Thoracic aorta (tissue), 2 donors: ENCODE measurements at places on chromosomes 12 and 14.

- no peak for DNase-seq
Measured at GRCh38 chr14:99592933-99593753, 10.9 kb downstream of the CCDC85C start.

DNA sequence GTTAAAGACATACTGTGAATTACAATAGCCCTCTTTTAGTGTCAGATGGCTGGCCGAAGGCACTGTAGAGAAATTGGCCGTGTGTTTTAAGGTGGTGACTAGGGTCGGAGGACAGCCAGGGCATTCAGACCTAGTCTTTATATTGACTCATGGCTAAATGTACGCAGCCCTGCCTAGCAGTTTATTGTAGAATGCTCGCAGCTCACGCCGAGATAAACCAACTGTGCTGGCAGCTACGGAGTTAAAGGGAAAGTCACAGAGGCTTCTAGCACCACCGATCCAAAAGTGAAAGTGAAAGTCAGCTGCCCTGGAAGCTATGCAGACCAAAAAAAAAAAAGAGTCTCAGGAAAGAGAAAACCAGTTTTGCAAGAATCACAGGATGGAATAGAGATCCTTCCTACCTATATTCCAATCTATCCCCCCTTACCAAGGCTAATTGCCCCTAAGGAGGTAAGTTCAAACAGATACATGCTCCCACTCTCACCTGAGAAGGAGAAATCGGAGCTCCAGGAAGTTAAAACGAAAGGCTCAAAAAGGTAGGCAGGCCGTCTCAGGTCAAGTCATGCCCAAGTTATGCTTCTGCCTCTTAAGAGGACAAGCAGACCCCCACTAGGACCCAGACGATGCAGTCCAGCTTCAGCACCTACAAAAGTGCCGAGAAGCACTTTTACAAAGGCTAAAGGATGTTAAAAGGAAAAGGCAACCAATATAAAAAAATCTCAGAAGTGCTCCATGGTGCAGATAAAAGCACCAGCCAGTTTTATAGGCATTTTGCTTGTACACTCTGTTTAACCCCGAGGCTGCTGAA, 24.8 kb downstream of the KLRK1 start:
- no peak for DNase-seq

DNA sequence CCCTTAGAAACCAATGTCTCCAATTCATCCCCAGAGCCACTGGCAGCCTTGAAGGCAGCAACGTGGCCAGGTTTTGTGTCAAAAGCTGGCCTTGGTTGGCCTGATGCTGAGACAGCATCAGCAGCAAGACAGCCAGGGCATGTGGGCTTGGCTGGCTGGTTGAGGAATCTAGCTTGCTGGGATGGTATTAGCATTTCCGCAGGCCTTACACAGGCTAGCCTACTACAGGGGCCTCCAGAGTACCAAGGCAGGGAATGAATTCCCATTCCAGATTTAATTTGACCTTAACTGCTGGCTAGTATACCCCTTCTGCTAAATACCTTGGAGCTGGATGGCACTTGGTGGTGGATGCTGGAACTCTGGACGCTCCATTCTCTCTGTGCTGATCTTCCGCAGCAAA, 15.8 kb downstream of the NGDN start:
- DNase-seq = no peak

- DNase-seq = no peak
Measured at GRCh38 chr12:132689227-132689626, 1.8 kb downstream of the PXMP2 start.

GRCh38 chr14:105315941-105316576, 1.5 kb downstream of the PACS2 start:
- no peak for DNase-seq

- no peak for DNase-seq
Measured at GRCh38 chr14:105329411-105330150, 15.0 kb downstream of the PACS2 start.

- DNase-seq = no peak
Measured at GRCh38 chr14:97490521-97491070, 693.4 kb downstream of the VRK1 start.

- DNase-seq = no peak
Measured at GRCh38 chr12:83461336-83461935, 774.7 kb downstream of the TMTC2 start.

GRCh38 chr12:40241741-40242140, 16.9 kb downstream of the LRRK2 start:
- no peak for DNase-seq

DNA sequence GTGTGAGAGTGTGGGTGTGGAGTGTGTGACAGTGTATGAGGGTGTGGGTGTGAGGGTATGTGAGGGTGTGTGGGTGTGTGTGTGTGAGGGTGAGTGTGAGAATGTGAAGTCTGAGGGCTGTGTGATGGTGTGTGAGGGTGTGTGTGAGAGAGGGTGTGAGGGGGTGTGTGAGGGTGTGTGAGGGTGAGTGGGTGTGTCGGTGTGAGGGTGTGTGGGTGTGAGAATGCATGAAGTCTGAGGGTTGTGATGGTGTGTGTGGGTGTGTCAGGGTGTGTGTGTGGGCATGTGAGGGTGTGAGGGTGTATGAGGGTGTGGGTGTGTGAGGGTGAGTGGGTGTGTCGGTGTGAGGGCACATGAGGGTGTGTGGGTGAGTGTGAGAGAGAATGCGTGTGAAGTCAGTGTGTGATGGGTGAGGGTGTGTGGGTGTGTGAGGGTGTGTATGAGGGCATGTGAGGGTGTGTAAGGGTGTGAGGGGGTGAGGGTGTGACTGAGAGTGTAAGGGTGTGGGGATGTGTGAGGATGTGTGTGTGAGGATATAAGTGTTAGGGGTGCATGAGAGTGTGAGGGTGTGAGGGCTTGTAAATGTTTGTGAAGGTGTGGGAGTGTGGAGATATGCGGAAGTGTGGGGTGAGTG, 36.4 kb downstream of the TMEM121 start:
- no peak for DNase-seq

DNA sequence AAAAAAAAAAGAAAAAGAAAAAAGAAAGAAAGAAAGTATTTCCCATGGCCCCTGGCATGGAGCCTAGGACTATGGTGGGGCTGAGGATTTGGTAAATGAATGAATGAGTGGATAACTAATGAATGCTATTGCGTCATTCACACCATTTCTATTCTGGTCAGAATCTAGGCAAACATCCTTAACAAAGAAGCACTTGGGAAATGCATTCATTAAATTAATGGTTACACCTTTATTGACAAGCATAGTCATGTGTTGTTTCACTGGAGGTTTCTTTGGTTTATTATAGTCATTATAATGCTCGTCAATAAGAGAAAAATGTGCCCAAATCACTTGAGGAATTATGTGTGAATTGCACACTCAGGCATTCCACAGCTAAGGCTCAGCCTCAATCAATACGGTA, 13.6 kb upstream of the AQP2 start:
- no peak for DNase-seq

GRCh38 chr14:79915406-79915805, 295.9 kb downstream of the DIO2 start:
- no peak for DNase-seq
